ENCODE measurements at places on chromosomes 7 and 10.

DNA sequence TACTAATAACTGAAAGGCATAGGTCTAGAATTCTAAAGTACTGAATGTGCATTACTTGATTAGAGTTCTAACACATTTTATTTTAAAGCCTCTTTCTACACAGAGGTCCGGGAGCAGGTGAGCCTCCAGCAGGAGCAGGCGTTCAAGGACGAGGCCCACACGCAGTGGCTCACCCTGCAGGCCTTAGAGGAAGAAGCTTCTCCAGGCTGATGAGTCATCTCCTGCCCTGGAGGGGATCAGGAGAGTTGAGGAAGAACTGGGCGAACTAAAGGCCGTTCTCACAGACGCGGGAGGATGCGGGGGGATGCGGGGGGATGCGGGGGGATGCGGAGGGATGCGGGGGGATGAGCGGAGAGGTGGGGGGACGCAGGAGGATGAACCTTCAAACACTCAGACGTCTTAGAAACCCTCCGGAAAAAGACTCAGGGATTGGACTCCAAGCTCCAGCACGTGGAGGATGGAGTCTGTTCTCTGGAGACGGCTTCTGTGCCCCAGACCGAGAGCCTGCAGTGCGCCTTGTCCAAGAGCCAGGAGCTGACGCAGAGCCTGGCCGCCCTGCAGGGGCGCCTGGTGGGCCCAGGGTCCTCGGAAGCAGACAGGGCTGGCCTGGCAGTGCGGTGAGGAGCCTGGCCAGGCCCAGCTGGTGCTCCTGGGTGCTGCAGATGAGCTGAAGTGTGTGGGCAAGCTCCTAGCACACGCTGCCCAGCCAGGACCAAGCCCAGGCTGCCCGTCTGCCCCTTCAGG is 433.7 kb upstream of the TPK1 start:
- no peak for ATAC-seq

DNA sequence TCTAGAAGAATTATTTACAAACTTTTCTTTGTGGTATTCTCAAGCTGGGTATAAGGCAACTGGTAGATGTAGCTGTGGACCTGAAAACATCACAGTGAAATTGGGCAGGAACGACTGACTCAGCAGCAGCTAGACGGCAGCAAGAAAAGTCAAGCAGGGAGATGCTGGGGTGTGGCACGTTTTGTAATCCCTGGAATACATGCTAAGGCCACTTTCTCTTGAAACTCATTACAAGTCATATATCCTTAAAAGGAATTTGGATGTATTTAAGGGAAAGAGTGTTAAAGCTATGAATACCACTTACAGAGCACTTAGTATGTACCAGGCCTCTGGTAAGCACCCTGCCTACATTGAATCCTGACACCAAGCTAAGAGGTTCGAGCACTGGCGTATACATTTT is 17.4 kb downstream of the BEND7 start:
- ATAC-seq: no peak

GRCh38 chr10:95790982-95791381 is 35.0 kb downstream of the ENTPD1 start:
- ATAC-seq: no peak

- no peak for ATAC-seq
Measured at GRCh38 chr10:51707821-51708424, 8.5 kb upstream of the CSTF2T start.

- ATAC-seq: no peak
Measured at GRCh38 chr10:128747582-128748346, 621.5 kb upstream of the MKI67 start.

GRCh38 chr7:73364006-73364728 is 36.2 kb downstream of the FKBP6 start:
- ATAC-seq: no peak

- no peak for ATAC-seq
Measured at GRCh38 chr7:50182759-50183158, 89.7 kb upstream of the ZPBP start.
